Stimulated activated CD4-positive, alpha-beta T cell treated with anti-CD3 and anti-CD28 coated beads, Interleukin-4, amount 100 ng/mL, for 1 hour (primary cell): ENCODE measurements at places on chromosomes 2 and 18.

DNA sequence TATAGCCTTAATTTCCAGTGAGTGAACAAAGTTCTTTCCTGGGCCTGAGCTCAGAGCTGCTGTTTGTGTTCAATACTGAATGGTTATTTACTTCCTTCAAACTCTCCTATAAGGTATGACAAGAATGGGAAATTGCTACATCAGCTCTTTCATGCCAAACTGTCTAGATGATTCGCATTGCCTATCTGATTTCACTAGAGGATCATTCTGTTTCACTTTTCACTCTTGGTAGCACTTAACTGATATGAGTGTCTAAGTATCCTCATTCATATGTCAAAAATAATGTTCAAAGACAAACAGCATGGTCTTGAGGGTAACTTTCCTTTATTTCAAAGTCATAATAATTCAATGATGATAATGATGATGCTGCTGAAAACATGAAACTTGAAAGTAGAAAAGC, 32.9 kb upstream of the SCG2 start:
- DNase-seq, result no peak

- no peak for DNase-seq
Observed at GRCh38 chr2:209564816-209565215, 141.0 kb downstream of the MAP2 start.

GRCh38 chr2:25240636-25241035, 72.3 kb upstream of the POMC start:
- DNase-seq, result no peak

- no peak for DNase-seq
Observed at GRCh38 chr2:236728916-236729670, 159.5 kb downstream of the ACKR3 start.

DNA sequence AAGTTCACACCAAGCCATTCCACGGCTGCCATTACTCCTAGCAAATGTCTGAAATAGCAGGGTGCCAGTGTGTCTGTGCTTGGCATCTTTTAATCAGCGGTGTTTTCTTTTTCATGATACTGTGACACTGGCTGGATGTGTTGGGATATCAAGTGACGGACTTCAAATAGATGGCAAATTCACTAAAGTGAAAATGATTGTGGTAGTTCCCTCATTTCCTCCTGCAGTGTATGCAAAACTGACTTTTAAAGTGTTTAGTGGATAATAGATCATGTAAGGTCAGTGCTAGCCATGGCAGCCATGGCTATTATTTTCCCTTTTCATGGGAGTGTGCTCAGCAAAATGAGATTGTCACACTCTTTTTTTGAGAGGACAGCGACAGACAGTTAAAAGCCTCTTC, 261.5 kb upstream of the SIX3 start:
- no peak for DNase-seq

DNA sequence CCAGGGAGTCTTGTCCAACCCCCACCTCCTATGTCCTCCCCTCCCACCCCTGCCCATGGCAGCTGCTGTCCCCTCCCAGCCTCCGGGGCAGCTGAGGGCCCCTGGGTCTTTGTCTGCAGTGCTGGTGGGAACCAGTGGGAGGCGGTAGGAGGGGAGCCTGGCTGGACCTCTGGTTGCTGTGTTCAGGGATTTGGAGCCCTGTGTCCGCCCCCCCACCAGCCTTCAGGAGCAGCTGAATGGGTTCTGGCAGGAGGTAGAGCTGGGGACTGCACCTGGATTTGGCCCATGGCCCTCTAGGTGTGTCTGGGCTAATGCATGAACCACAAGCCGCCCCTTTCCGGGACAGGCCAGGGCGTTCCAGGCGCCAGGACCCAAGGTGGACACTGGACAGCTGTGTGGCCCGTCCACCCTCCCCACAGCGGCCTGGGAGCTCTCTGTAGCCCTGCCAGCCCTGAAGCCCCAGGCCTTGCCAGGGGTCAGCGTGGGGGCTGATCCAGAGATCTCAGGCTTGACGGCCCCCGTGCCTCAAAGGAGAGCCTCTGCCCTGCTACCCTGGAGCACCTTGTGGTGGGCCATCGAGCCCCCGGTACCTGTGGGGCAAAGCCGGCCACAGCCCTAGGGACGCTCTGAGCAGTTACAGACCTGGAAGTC, 25.4 kb downstream of the GPC1 start:
- DNase-seq, result peak; percentile 1

DNA sequence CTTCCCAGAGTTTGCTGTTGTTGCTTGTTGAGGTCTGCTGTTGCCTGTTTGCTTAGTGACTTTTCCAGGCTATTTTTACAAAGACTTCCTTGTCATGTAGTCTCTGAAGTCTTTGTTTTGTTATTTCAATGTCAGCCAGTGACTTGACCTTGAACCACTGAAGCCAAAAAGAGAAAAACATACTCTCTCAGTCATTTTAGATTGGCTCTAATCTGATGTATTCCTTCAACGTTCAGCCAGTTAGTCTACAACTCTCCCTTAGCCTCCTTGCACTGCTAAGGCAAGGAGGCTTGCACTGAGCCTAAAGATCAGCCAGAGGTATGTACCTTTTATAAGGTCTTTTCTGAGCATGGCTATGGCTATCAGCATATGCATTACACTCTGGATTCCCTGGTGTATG, 27.9 kb downstream of the KIAA1328 start:
- DNase-seq, result no peak

GRCh38 chr2:101063352-101064124, 61.4 kb downstream of the RPL31 start:
- DNase-seq, result no peak

DNA sequence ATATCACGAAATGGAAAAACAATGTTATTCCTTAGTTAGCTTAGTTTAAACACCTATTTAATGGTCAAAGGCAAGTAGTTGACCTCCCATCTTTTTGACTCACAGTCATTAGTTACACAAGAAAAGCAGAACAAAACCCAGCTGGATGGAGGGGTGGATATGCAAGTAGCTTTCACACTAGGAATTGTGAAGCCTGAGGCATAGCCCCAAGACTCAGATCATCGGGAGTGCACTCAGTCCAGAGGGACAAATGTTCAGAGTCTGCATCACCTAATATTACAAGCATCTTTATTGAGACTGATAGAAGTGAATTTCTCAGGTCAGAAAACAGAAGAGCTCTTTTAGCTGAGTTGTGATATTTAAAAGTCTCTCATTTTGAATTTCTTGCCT, 15.5 kb upstream of the CPS1 start:
- DNase-seq, result no peak

GRCh38 chr2:9975805-9976447, 24.4 kb downstream of the GRHL1 start:
- no peak for DNase-seq

- DNase-seq, result no peak
Observed at GRCh38 chr2:222972420-222972819, 79.6 kb upstream of the KCNE4 start.

DNA sequence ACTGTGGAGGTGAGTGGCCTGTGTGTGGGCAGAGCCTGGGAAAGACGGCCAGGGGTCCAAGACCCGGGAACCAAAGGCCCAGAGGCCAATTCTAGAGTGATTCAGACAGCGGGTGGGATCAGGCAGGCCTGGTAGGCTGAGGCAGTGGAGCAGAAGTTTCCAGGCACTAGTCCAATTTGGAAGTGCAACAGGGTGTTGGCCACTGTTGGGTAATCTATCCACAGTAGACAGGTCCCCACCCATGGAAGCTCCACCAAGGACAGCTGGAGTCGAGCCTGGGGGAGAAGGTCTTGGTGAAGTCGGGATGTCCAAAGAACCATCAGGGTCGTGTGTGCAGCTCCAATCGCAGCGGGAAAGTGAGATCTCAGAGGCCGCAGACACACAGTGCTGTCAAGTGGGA, 125.8 kb upstream of the COPS8 start:
- DNase-seq, result no peak

GRCh38 chr2:140695155-140695554, 1435.7 kb downstream of the LRP1B start:
- DNase-seq, result no peak

DNA sequence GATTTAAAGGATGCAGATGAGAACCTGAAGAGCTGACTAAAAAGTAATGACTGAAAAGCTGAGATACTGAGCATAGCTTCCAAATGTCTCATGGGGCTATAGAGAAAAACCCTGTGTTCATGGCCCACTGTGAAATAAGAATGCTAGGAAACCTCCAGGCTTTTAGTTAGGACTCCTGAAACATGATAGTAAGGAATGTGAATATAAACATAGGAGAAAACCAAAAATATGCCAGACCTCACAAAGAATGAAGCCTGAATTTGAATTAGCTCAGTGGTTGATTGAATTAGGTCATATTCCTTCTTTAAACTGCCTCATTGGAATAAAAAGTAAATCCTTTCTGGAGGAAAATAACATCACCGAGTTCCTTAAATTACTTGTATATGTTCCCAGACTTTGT, 194.5 kb upstream of the NXPH2 start:
- DNase-seq, result no peak

DNA sequence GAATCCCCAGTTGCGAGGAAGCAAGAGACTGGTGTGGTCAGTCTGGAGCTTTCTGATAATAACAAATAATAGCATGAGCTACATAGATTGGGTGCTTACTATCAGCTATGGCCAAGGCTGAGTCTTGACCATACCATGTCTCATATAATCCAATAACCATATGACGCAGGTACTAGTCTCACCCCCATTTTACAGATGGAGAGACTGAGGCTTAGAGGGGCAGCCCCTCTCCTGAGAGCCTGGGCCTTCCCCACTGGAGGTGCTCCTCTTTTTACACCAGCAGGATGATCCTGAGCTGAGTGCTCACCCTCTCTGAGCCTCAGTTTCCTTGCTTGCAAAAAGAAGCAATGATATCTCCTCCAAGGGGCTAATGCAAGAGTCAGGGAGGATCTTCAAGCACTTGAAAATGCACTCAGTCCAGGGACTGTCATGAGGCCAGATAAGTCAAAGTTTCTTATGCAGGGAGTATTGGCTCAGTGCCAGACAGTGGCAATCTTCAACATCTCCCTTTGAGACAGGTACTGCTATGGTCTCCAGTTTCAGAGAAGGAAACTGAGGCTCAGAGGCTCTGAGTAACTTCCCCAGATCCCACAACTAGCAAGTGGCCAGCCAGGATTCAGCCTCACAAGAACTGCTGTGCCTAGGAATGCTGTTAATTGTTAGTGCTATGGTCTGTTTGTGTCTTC, 149.7 kb downstream of the TFCP2L1 start:
- no peak for DNase-seq

DNA sequence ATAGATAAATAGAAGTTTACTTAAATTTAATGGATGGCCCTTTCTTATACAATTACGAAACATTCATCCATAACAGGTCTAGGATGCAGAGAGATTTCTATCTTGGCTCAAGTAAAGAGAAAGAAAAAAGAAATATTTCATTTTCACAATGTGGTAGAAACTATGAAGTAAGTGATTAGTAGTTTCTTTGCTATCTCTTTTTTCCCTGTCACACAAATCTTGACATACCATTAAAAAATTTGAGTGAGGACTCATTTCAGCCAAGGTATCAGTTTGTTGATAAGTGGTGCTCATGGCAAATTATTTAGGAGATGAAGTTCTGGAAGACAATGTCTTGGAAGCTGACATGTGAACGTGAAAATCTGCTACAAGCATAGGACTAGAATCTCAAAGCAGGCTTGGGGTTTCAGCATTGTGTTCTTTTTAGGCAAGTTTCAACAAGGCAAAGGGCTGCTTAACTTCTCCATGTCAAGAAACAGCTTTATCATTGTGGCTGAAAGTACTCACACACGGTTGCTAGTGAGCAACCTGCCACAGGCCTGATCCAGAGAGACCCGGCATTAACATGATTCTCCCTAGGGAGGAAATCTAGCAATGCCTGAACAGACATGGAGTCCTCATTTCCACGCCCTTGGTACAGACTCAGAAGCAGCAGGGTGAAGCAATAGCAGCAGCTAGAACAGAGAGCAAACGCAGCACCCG, 414.6 kb downstream of the DLGAP1 start:
- no peak for DNase-seq

- DNase-seq, result no peak
Observed at GRCh38 chr18:70920840-70921374, 632.1 kb downstream of the SOCS6 start.
